ENCODE measurements at places on chromosomes 5 and 9.
A peak's percentile ranks its signal among the peaks of the same experiment; 100 is the strongest.

DNA sequence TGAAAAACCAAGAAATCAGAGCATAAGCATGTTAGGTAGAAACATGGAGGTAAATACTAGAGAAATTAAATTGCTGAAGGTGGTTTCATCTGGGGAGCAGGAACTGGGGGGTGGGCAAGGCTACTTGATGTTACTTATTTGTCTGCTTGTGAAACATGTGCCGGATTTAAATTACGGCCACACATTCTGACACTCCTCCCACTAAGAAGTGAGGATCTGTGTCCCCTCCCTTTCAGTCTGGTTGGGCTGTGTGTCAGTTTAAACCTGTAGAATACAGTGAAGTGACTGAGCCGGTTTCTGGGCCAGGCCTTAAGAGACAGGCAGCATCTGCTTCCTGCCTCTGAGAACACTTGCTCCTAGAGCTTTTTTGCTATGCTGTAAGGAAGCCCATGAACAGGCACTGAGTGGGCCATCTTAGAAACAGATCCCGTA is 2.3 kb upstream of the IARS1 start:
- DNase-seq = no peak

DNA sequence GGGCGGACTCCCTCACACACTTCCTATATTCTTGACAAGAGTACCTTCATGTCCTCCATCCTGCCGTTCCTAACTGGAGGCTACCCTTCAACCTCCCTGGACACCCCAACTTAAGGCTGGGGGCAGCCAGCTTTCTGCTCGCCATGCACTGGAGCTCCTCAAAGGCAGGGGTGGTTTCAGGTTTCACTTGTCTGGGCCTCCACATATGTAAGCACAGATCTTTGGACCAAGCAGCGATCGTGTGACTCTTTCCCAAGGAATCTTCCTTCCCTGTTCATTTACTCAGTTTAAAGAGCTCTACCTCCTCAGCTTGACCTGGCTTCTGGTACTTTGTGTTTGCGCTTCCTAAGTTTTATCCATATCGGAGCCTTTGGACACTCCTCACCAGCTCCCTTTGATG is 34.2 kb upstream of the TRPC7 start:
- DNase-seq = no peak

GRCh38 chr5:51468196-51468595 is 84.9 kb downstream of the ISL1 start:
- no peak for DNase-seq

GRCh38 chr5:82802954-82803353 is 274.2 kb downstream of the TMEM167A start:
- no peak for DNase-seq

DNA sequence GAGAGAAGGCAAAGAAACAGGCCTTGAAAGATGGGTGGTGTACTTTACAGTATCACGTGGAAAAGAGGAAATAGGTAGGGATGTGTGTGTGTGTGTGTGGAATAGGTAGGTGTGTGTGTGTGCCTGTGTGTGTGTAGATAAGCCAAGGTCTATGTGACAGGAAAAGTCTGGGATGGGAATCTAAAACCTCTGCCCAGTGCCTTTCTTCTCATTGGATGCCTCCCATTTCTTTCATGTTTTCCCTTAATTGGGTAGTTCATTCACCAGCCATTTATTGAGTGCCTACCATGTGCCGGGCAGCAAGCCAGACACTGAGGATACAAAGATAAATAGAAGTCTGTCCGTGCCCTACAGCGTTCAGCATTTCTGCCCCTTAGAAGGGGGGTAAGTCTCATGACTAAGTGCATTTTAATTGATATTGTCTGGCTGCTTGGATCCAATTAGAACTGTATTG is 1.0 kb downstream of the URM1 start:
- peak; percentile 52 for DNase-seq

- DNase-seq = peak; percentile 66
These were observed 1.2 kb upstream of the RNF38 start for GRCh38 chr9:36401164-36401740.

DNA sequence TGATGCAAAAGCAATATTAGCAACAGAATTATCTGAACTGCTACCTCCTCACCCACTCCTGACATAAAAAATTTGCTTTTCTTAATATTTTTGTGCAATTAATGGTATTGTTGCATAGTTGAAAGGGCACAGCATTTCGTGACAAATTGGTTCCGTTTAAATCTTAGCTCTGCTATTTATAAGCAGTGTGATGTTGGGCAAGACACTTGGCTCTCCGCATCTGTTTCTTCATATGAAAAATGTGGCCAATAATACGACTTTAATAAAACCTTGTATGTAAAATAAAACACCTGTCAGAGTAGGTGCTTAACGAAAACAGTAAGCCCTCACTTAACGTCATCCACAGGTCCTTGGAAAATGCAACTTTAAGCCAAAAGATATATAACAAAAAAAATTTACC is 4.2 kb downstream of the TMEM167A start:
- no peak for DNase-seq

DNA sequence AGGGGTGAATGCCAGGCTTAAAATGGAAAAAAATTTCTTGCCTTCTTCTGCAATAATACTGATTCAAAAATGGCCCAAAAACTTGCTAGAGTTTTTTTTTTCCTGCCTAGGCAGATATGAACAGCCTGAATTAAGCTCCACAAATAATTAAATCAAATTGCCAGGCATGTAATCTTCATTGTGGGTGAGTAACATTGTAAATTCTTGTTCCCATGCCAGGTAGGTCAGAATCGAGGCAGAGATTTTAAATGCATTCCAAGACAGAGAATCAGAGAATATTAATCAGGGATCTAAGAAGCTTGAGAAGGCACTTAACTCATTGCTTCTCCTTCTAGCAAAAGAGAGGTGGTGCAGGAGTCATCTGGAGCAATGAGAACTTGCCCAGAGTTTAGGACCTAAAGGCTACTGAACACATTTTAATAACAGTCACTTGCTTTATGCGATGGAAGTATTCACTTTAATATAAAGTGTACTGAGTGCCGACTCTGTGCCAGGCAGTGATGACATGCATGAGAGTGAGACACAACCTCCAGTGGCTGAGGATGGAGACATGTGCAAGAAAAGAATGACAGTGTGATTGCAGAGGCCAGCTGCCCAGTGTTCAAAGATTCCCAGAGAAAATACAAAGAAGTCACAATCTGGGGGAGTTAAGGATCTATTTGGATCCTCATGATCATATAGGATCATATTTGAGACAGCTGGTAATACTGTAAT is 102.3 kb downstream of the APBA1 start:
- DNase-seq = no peak

GRCh38 chr5:74839229-74839628 is 27.0 kb downstream of the FAM169A start:
- no peak for DNase-seq

- DNase-seq = no peak
These were observed 195.1 kb downstream of the SMARCA2 start for GRCh38 chr9:2210201-2210600.

GRCh38 chr5:94776167-94776566 is 157.7 kb downstream of the SLF1 start:
- no peak for DNase-seq

GRCh38 chr5:65821966-65822365 is 100.0 kb downstream of the NLN start:
- DNase-seq = no peak

DNA sequence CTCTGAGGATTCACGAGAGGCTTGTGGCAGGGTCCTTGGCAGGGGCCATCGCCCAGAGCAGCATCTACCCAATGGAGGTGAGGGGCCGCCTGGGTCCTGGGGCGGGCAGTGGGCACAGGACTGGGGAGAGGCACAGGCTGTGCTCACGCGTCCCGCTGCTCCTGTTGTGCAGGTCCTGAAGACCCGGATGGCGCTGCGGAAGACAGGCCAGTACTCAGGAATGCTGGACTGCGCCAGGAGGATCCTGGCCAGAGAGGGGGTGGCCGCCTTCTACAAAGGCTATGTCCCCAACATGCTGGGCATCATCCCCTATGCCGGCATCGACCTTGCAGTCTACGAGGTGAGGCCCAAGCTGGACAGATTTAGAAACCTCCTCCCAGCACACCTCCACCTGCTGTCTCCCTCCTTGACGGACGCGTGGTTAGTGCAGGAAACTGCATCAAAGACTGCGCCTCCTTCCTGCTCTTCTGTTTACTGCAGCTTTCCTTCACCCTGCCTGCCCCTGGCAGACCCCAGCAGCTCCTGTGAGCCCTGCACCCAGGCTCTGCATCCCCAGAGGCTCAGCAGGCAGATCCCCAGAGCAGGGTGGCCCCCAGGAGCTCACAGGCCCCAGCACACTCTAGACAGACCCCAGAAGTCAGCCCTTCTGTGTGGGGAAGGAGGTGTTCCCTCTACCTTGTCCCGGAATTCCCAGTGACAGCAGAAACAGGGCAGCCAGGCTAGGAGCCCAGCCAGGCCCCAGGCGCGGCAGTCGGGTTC is 21.2 kb downstream of the PTGES2 start:
- DNase-seq = no peak
